ENCODE measurements at places on chromosomes 16 and 17. TPM values are rescaled to one million over a fixed set of nuclear protein-coding genes. Genes with fewer than 3 reads are reported as not detected.
A peak's percentile ranks its signal among the peaks of the same experiment; 100 is the strongest.

DNA sequence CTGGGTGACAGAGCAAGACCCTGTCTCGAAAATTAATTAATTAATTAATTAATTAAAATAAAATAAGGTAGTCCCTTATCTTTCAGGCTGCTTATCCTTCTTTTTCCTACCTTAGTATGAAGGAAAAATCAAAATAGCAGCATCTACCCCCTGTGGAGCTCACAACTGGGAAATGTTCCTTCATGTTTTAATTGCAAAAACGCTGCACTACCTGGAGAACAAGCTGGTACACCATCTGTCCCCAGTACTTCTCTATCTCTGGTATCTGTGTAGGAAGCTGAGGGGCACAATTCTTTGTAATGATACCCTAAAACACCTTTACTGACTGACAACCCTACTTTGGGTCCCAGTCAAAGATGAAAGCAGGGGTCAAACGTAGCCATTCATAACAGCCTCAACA lies 55.1 kb upstream of the MNT start:
- no peaks in the 10 kb centered on the region for H3K27me3 ChIP-seq
- peaks cover 2% of the 10 kb centered on the region for H3K36me3 ChIP-seq
- no peak overlapping the region for H3K4me3 ChIP-seq
- H3K4me1 ChIP-seq: peaks cover 13% of the 10 kb centered on the region
- H3K27ac ChIP-seq: no peak overlapping the region
- DNase-seq: no peak

DNA sequence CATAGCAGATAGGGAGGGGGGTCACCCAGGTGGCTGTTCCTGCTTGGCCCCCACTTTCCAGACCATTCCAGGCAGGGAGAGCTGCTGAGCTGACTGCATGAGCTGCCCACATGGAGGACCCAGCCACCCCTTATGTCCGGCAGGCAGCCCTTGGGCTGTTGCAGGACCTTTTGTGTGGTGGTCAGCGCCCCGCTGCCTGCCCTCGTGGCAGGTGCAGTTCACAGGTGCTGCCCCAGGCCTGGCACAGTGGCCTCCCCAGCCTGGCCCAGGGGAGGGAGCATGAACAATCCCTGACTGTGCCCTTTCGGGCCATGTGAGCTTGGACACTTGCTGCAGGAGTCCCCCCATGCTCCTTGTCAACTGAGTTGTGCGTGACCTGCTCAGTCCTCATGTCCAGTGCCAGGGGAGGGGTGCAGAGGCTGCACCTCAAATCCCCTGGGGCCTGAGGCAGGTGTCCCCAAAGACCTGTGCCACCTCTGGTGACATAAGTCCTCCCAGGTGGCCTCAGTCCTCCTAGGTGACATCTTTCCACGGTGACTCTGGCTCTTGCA lies 8.6 kb downstream of the TBC1D26 start:
- no peak for DNase-seq
- no peak overlapping the region for H3K27ac ChIP-seq
- peaks cover 4% of the 10 kb centered on the region for H3K27me3 ChIP-seq
- H3K4me1 ChIP-seq: peaks cover 13% of the 10 kb centered on the region
- no peak overlapping the region for H3K4me3 ChIP-seq

- no peaks in the 10 kb centered on the region for H3K27me3 ChIP-seq
- peak within 1 kb of the TSS; percentile 82 for H3K27ac ChIP-seq
- peak; percentile 95 for DNase-seq
- peaks cover 34% of the 10 kb centered on the region for H3K4me1 ChIP-seq
- peak within 1 kb of the TSS; percentile 92 for H3K4me3 ChIP-seq
These were observed at the start of gene BMERB1 for GRCh38 chr16:15434425-15435215. TSS of gene BMERB1 (plus strand) at chr16:15434588. CDS start at chr16:15434654, 66 bp downstream.

DNA sequence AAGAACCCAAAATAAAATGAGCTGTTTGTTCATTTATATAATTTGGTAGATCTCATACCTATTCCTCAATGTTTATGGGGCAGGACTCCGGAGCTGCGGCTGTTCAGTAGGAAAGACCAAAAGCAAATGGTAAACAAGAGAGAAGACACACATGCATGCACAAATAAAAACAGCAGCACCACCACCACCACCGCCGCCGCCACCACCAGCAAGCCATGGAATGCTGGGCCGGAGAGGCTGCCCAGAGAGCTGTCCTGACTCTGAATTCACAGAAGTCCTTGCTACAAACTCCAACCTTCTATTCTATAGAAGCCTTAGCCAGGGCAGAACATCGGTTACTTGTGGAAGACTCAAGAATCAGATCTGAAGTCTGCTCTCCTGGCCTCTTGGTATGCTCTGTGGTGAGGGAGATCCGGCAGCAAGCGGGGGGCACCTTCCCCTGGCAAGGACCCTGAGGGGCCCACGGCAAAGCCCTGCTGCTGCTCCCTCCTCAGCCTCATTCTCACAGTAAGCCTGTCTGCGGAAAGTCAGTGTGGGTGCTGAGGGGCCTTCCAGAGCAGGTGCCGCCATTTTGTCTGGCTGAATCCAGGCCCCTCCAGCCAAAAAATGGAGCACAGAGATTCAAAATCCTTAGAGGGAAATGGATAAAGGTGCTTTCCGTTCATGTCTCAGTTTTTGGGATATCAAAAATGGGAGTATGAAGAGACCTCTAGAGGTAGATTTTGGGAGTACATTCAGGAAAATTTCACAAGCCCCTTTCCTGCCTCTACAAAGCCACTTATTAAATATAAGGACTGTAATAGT lies 6.4 kb upstream of the FOXJ1 start:
- no peaks in the 10 kb centered on the region for H3K36me3 ChIP-seq
- H3K27ac ChIP-seq: no peak overlapping the region
- no peak overlapping the region for H3K4me3 ChIP-seq
- H3K4me1 ChIP-seq: peaks cover 4% of the 10 kb centered on the region
- H3K27me3 ChIP-seq: no peaks in the 10 kb centered on the region
- DNase-seq: no peak

- peak overlapping the region; percentile 12 for H3K27ac ChIP-seq
- no peaks in the 10 kb centered on the region for H3K27me3 ChIP-seq
- H3K36me3 ChIP-seq: peaks cover 13% of the 10 kb centered on the region
- peaks cover 16% of the 10 kb centered on the region for H3K4me1 ChIP-seq
These were observed 44.3 kb upstream of the CHMP6 start for GRCh38 chr17:80947200-80947940.

DNA sequence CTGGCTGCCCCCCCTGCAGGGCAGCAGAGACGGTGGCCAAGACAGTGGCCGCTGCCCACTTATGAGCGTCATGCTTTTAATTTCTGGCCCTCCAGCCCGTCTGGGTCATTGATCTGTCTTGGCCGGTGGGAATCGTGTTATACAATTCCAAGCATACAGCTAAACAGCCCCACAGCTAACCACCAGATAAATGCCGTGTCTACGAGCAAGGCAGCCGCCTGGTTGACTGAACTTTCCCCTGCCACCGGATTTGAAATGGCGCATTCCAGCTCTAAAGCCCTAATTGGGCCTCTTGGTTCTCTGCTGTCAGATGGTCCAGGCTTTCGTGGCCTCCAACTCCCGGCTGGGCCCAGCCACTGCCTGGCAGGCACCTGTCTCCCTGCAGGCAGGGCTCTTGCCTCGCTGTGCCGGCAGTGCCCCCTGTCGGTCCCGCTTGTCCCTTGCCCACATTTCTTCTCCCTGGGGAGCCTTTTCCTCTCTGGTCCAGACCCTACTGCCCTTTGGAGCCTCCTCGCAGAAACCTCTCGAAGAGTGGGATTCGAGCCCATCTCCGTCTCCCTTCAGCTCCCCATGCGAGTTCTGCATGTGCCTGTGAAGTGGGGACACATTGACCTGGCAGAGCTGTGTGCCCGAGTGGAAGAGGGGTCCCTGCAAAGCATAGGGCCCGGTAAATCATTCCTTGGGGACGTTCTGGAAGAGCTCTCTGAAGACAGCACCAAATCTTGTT lies 1.8 kb upstream of the RBFOX3 start:
- peaks cover 4% of the 10 kb centered on the region for H3K36me3 ChIP-seq
- H3K27me3 ChIP-seq: peaks cover 69% of the 10 kb centered on the region
- no peaks in the 10 kb centered on the region for H3K4me1 ChIP-seq
- H3K4me3 ChIP-seq: no peak overlapping the region

GRCh38 chr17:21089933-21090901 lies 36.5 kb upstream of the DHRS7B start:
- DNase-seq: no peak
- no peak overlapping the region for H3K27ac ChIP-seq
- no peak overlapping the region for H3K4me3 ChIP-seq
- H3K36me3 ChIP-seq: no peaks in the 10 kb centered on the region
- peaks cover 6% of the 10 kb centered on the region for H3K4me1 ChIP-seq

DNA sequence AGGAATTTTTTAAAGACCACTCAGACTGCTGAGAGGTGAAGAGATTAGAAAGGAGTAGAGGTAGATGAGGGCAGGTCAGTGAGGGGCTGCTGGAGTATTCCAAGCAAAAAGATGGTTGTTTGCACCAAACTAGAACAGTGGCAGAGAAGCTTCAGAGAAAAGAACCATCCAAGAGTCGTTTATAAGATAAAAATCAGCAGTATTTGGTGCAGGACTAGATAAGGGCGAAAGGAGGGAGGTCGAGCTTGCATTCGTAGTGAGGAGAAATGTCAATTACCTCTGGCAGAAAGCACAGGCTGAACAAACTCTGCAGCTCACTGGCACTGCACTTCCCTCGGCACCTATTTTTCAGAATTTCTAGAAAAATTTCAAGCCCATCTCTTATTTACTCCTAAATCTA lies 9.6 kb downstream of the TEX2 start:
- no peaks in the 10 kb centered on the region for H3K36me3 ChIP-seq
- DNase-seq: no peak
- no peak overlapping the region for H3K4me3 ChIP-seq

- no peak for DNase-seq
- H3K4me1 ChIP-seq: peaks cover 8% of the 10 kb centered on the region
- no peak overlapping the region for H3K4me3 ChIP-seq
- H3K27ac ChIP-seq: no peak overlapping the region
- peaks cover 19% of the 10 kb centered on the region for H3K27me3 ChIP-seq
These were observed 15.0 kb downstream of the TBKBP1 start for GRCh38 chr17:47708864-47709541.

DNA sequence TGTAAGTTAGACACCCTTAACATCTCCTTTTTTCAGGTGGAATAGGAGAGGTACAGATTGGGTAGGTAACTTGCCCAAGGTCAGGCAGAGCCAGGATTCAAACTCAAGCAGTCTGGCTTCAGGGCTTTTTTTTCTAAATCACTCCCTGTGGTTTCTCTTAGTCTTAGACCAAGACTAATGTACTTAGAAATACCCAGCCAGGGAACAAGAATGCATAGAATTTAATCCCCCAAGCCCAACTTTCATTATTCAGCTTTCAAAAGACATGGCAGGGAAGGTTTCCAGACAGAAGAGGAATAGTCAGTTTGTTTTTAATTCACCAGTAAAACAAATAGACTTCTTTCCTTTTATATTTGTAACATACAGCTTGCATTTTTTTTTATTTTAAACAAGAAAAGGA lies 305.2 kb upstream of the RBFOX1 start:
- no peaks in the 10 kb centered on the region for H3K4me1 ChIP-seq
- DNase-seq: no peak
- no peak overlapping the region for H3K4me3 ChIP-seq
- no peak overlapping the region for H3K27ac ChIP-seq
- H3K36me3 ChIP-seq: no peaks in the 10 kb centered on the region

- H3K4me1 ChIP-seq: peaks cover 4% of the 10 kb centered on the region
- no peaks in the 10 kb centered on the region for H3K36me3 ChIP-seq
- no peak overlapping the region for H3K27ac ChIP-seq
- no peaks in the 10 kb centered on the region for H3K27me3 ChIP-seq
- no peak overlapping the region for H3K4me3 ChIP-seq
These were observed 25.8 kb downstream of the SLC38A7 start for GRCh38 chr16:58658796-58659211.

DNA sequence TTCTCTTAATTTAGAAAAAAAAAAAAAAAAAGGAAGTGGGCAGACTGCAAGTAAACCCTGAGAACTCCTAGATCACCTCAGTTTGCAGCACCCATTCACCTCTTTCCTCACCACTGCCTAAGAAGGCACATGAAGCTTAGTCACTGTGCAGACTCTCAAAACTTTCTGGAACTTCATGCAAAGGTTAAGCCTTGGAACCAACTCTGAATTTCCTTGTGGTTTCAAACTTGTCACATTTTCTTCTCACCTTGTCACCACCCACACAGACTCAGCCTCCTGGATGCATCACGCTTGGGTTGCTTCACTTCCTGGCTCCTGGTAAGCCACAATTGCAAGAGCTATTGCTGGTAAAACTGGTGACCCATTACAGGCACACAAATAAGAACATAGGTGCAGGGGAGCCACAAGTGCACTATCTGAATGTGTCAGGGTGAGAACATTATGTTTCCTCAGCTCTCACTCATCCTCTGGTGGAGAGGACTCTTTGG lies 15.0 kb upstream of the CPD start:
- no peak for DNase-seq
- H3K4me3 ChIP-seq: no peak overlapping the region
- no peaks in the 10 kb centered on the region for H3K4me1 ChIP-seq
- H3K27me3 ChIP-seq: peaks cover 2% of the 10 kb centered on the region
- H3K36me3 ChIP-seq: peaks cover 2% of the 10 kb centered on the region

DNA sequence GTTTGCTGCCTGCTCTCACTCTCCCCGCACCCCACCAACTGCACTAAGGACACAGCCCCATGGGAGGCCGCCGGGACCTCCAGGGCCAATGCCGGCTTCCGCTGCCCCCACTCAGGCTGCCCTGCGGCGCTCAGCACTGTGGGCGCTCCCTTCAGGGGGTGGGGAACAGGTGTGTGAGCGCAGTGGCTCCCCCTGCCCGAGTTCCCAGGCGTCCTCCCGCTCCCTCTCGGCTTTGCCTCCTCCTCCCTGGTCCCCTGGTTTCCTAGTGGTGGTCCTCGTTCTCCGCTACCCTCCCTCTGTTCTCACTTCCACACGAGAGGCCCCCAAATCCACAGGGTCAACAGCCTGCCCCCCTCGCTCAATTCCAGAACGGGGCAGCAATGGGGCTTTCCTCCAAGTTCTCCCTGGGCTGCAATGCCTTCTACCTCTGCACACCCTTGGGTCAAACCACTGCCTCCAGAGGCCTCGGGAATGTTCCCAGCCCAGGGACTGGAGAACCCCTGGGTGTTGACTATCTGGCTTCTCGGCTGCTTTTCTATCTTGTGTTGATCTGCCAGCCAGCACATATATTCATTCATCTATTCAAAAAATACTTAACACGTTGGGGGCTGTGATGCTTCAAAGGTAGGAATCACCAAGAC lies 9.9 kb downstream of the FOXJ1 start:
- H3K27ac ChIP-seq: no peak overlapping the region
- H3K4me3 ChIP-seq: no peak overlapping the region
- no peaks in the 10 kb centered on the region for H3K4me1 ChIP-seq
- peaks cover 15% of the 10 kb centered on the region for H3K27me3 ChIP-seq

GRCh38 chr17:74603746-74604145 lies 11.7 kb upstream of the CD300LD start:
- peaks cover 18% of the 10 kb centered on the region for H3K4me1 ChIP-seq
- DNase-seq: no peak
- H3K4me3 ChIP-seq: no peak overlapping the region
- H3K27ac ChIP-seq: no peak overlapping the region
- peaks cover 35% of the 10 kb centered on the region for H3K27me3 ChIP-seq

- peaks cover 4% of the 10 kb centered on the region for H3K36me3 ChIP-seq
- no peak for DNase-seq
- no peak overlapping the region for H3K4me3 ChIP-seq
- H3K27ac ChIP-seq: no peak overlapping the region
- peaks cover 5% of the 10 kb centered on the region for H3K4me1 ChIP-seq
These were observed 6.0 kb downstream of the GRIN2C start for GRCh38 chr17:74853669-74854068.

GRCh38 chr17:2701996-2702741 lies 9.4 kb downstream of the CLUH start:
- H3K4me1 ChIP-seq: peaks cover 7% of the 10 kb centered on the region
- peak; percentile 44 for DNase-seq
- H3K27me3 ChIP-seq: no peaks in the 10 kb centered on the region

The OR1A1 gene
- not detected for total RNA-seq

The CDRT15 gene
- total RNA-seq: not detected

The LITAFD gene
- not detected for total RNA-seq

The KRT31 gene
- not detected for total RNA-seq

The DCAKD gene
- 36.5 TPM for total RNA-seq

The CCL16 gene
- not detected for total RNA-seq

Measured in chondrocyte (in vitro differentiated cells).